ENCODE measurements at places on chromosomes 13 and 19.

DNA sequence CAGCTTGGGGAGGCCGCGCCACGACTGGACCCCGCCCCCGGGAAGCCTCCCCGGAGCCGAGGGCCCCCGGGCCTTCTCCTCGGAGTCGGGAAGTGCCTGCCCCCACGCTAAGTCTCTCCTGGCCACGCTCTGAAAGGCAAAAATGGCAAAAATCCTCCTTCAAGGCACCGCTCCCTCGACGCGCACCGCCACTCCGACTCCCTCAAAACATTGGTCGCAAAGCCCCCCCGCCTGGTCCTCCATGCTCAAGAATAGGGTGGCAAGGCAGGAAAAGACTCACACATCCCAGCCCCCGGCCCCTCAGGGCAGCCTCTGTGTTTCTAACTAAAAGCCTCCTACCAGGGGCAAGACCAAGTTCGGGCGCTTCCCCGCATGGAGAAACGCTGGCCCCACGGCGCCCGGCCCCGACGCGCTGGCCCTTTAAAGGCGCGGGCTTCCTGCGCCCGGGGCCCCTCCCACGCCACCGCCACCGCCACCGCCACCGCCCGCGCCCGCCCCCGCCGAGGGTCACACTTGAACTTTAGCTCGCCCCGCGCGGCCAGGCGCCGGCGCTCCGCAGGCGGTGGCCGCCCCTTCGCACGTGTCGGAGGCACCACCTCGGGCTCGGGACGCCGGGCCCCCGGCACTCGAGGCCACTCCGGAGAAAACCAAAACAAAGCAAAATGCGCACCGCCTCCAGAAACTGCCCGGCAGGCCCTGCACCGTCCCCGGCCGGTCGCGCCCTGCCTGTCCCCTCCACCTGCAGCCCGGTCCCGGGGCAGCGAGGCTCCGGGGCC is 1.9 kb downstream of the FOXO1 start:
- DNase-seq, result no peak

GRCh38 chr13:29964181-29964845 is 113.9 kb upstream of the UBL3 start:
- no peak for DNase-seq

DNA sequence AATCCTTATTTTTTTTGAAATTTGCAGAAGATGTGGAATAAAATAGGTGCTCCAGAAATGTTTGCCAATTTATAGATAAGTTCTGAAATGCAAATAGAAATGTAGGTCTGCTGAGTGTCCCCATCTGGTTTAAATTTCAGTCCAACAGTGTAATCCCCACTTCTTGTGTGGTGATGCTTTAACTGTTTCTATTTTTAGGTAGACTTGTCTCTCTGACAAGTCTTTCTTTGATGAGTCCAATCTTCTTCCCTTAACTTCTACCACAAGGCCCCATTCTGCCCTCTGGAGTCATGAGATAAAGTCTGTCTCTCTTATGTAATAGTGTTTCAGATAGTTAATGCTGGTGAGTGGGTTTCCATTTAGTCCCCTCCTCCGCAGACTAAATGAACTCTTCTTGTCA is 390.4 kb downstream of the RFC3 start:
- DNase-seq, result no peak

GRCh38 chr19:2150794-2151338 is 500 bp downstream of the AP3D1 start:
- DNase-seq, result no peak

- no peak for DNase-seq
These were observed 243.5 kb downstream of the LMO7 start for GRCh38 chr13:75879656-75880055.

DNA sequence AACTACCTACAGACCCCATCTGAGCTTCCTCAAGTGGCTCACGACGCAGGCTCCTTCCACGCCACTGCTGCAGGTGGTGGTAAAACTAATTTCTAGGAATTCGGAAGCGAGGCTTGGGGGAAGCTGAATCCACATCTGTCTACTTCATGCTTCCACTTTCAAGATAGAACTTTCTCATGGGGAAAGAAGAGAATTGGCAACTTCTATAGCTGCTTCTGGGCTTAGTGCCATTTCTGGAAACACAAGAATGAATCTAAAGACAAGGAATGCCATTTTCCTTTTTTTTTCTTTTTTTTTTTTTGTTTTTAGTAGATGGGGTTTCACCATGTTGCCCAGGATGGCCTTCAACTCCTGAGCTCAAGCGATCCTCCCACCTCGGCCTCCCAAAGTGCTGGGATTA is 2.8 kb upstream of the NLRP12 start:
- no peak for DNase-seq

DNA sequence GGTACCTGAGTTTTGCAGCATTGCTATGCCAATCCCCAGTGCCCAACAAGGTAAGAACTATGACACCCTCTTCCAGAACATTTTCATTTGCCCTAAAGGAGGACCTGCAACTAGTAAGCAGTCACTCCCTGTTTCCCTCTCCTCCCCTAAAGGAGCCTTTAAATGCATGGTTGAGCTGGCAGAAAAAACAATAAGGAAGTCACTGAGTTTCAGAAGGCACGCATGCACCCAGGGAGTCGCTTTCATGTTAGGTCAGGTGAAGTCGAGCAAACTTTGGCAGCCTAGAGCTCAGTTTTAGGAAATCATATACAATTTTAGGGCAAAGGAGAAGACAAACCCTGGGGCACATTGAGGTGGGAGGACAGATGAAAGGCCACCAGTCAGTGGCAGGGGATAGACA is 11.8 kb downstream of the NLRP11 start:
- DNase-seq, result no peak

- DNase-seq, result no peak
These were observed 325.9 kb downstream of the NDFIP2 start for GRCh38 chr13:79806821-79807220.

DNA sequence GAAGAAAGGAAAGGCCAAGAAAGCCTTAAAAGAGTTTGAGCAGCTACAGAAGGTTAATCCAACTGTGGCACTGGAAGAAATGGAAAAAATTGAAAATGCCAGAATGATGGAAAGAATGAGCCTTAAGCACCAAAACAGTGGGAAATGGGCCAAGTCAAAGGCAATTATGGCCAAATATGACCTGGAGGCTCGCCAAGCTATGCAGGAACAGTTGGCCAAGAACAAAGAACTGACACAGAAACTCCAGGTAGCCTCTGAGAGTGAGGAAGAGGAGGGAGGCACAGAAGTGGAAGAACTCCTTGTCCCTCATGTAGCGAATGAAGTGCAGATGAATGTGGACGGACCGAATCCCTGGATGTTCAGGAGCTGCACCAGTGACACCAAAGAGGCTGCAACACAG is 5.1 kb downstream of the UTP14C start:
- DNase-seq, result no peak

DNA sequence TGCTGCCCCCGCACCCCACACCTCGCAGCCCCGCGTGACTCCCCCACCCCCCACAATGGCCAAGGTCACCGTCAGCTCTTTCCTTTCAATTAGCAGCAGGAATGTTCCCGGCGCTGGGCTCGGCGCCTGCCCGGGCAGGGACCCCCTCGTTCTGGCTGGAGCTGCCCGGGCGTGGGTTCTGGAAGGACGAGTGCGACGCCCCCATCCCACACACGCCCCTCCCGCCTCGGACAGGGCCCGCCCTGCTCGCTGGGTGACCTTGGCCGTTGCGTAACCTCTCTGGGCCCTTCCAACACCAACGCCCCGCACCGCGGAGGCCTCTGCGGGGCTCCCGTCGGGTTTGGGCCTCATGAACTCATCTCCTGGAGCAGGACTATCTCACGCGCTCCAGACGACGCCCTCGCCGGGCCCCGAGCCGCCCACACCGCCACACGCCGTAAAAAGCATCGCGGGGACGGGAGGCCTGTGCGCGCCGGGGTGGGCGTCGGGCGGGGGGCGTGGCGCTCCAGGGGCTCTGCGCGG is 10.3 kb downstream of the PALM start:
- no peak for DNase-seq

- no peak for DNase-seq
These were observed 490.6 kb downstream of the COG6 start for GRCh38 chr13:40146063-40146462.

Measured in retinal pigment epithelial cell (primary cell).